ENCODE measurements at places on chromosomes 16 and 17.

GRCh38 chr16:85249418-85250146, 137.3 kb upstream of the CIBAR2 start:
- no peak for DNase-seq

DNA sequence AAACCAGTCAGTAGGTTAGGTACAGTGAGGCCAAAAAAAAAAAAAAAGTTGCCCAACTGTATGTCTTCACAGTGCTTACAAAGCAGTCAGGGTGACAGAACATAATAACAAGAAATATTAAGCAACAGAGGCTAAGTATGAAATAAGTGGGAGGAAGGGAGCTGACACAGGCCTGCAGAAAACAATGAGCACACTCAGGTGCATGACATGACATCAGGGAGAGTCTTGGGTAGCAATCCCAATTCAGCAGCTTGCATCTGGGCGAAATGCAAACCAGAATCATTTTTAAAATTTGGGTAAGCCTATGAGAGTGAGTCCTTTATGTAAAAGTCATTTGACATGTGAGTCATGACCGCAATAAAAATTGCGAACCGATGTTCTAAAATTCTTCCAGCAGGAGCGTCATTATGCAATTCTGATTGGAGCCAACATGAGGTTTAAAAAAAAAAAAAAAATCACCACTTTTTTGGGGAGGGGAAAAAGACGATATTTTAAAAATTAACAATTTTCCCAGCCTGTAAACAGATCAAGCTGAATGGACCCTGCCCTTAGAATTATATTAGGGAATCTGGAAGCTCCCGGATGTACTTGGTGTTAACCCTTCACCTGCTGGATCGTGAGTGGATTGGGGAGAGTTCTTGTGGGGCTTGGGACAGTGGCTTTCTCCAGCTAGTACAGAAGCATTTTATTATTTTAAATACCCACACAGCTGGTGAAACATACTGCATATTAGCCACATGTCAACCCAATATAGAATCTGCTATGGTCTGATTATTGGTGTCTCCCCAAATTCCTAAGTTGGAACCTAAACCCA, 127.9 kb downstream of the NPIPB5 start:
- DNase-seq, result no peak

GRCh38 chr16:26700250-26700649, 366.5 kb upstream of the C16orf82 start:
- no peak for DNase-seq

- no peak for DNase-seq
Measured at GRCh38 chr17:53971361-53971760, 148.6 kb downstream of the KIF2B start.

- DNase-seq, result no peak
Measured at GRCh38 chr16:30115238-30115637, 1.9 kb upstream of the GDPD3 start.

- no peak for DNase-seq
Measured at GRCh38 chr17:42514279-42514678, 21.8 kb upstream of the NAGLU start.

GRCh38 chr17:49337884-49338283, 24.2 kb downstream of the ZNF652 start:
- DNase-seq, result no peak

DNA sequence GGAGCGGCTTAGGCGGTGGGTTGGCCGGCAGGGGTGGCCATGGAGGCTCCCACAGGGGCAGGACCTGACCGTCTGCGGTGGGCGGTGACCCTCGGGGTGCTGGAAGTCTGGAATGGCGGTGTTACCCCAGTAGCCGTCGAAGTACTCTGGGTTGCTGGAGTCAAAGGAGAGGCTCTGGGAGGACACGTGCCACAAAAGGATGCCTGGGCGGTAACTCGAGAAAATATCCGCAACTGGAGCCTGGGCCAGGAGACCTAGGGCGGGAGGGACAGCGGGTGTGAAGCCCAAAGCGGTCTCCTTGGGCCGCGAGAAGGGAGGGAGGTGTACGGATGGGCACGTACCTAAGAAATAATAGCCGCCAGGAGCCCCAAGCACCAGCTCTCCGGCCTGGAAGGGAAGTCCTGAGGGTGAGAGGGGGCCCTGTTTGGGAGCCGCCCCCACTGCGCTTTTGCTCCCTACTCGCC, 4.6 kb downstream of the ITGA2B start:
- no peak for DNase-seq

DNA sequence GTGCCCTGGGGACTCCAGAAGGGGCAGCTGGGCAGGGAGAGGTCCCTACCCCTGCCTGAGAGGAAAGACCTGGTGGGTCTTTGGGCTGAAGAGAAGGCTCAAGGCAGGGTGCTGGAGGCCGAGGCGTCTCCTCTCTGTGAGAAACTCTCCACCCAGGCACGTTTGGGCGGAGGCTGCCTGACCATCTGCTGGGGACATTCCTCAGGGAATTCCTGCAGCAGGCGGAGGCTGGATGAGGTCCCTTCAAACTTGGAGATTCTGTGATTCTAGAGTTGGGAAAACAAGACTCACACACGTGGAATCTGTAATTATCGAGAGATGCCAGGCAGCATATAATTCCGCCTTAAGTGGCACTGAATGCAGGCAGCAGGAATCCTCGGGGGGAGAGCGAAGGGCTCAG, 21.1 kb upstream of the PHF12 start:
- no peak for DNase-seq

DNA sequence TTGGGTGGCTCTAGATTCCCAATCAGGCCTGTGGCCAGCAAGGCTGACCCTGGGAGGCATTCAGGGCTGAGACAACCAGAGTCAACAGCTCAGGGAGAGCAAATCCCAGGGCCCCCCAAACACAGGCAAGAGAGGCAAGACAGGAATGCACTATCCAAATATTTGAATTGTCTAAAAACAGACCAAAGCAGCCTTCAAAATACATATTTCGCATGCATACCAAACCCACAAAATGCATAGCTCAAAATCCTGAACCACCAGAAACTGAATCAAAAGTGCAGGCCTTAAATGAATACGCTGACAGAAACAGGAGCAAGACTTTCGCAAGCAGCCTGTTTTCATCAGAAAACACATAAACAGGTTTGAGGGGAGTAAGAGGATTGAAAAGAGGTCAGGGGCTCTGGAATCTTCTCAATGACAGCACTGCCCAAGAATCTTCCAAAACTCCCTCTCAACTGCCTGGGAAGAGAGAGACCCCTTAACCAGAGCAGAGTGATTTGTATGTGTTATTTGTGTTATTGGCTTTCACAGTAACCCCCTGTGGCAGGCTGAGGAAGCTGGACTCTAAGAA, 213.6 kb upstream of the CDH5 start:
- no peak for DNase-seq

GRCh38 chr17:2862197-2862596, 66.0 kb downstream of the RAP1GAP2 start:
- DNase-seq, result no peak

- DNase-seq, result no peak
Measured at GRCh38 chr16:278863-279366, 1.5 kb upstream of the ARHGDIG start.

DNA sequence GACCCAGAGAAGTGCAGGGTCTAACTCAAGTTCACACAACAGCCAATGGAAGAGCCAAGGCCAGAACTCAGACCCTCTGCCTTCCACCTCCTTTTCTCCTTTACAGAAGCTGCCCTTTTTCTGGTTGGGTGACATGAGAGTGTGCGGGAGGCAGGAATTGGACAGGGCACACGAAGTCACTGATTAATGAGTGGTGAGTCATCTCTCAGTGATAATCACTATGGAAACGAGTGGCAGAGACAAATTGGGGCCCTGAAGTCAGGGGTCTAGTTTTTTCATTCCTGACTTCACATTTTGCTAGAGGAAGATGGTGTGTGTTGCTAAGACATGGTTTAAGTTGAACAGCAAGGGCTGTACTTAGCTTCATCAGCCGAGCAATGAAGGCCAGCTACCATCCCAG, 312.7 kb upstream of the CCL2 start:
- no peak for DNase-seq

- no peak for DNase-seq
Measured at GRCh38 chr16:57041182-57042156, 50.9 kb upstream of the CPNE2 start.

- no peak for DNase-seq
Measured at GRCh38 chr17:5508810-5509209, 22.4 kb downstream of the MIS12 start.

- DNase-seq, result no peak
Measured at GRCh38 chr16:88356124-88356726, 26.5 kb upstream of the ZNF469 start.

DNA sequence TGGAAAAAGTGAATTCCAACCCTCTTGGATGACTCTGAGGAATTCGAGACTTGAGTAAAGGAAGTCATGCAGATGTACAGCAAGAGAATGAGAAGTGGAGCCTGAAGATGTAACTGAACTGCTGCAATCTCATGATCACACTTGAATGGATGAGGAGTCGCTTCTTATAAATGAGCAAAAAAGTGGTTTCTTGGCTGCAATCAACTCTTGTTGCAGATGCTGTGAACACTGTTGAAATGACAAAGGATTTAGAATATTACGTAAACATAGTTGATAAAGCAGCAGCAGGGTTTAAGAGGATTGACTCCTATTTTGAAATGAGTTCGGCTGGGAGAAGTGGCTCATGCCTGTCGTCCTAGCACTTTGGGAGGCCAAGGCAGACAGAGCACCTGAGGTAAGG, 25.5 kb downstream of the ASPA start:
- no peak for DNase-seq

GRCh38 chr17:28112606-28113005, 70.1 kb downstream of the NLK start:
- DNase-seq, result no peak

- no peak for DNase-seq
Measured at GRCh38 chr16:14041164-14041563, 30.0 kb upstream of the MRTFB start.

DNA sequence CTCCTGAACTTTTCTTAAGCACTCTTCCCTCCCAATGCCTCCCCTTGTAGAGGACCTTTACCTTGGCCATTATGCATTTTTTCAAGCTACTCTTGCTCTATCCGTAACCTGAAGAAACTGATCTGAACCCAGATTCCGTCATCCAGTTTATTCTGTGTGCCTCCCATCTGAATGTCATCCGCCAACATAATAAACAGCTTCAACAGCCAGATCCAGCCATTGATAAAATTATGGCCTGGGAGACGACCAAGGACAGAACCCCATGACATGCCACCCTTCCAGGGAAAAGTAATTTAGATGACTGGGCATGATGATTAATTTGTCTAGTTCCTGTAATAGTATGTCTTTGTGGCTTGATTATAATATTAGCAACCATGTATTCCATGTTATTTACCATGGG, 41.9 kb downstream of the KATNIP start:
- DNase-seq, result no peak

DNA sequence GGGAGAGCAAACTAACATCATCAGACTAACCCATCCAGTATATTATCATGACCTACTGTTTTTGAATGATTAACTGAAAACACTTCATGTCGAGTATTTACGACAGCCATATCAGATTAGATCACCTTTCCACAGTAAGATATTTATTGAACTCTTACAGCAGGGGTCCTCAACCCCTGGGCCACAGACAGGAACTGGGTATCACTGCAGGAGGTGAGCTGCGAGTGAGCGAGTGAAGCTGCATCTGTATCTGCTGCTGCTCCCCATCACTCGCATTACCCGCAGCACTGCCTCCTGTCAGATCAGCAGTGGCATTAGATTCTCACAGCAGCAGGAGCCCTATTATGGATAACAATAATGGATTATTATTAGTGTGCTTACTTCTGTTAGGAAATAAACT, 59.5 kb downstream of the NETO2 start:
- no peak for DNase-seq

GRCh38 chr17:76940738-76941350, 72.6 kb downstream of the MGAT5B start:
- no peak for DNase-seq

Measured in prostate gland (tissue), 2 donors.